WTC11 (cell line): ENCODE measurements at places on chromosomes 5 and 9. TPM values are rescaled to one million over a fixed set of nuclear protein-coding genes. Genes with fewer than 3 reads are reported as not detected.

Gene GLE1
- 19.0 to 19.7 TPM (median 19.3 TPM) in 3 replicates for total RNA-seq

Gene LPAR1
- total RNA-seq = 3.3 to 4.9 TPM (median 4.0 TPM) in 3 replicates

Gene DRD1
- total RNA-seq = 0.07 TPM in 2 of 3 replicates, not detected in the other

Gene RNF224
- total RNA-seq = 0.32 to 0.59 TPM (median 0.41 TPM) in 3 replicates

- DNase-seq = no peak
- no peak overlapping the region for H3K4me3 ChIP-seq
- no peaks in the 10 kb centered on the region for H3K36me3 ChIP-seq
- H3K27me3 ChIP-seq = no peaks in the 10 kb centered on the region
- H3K27ac ChIP-seq = no peak overlapping the region
Observed at GRCh38 chr9:75418518-75418917, 330.2 kb downstream of the OSTF1 start.

- peaks cover 29% of the 10 kb centered on the region for H3K4me1 ChIP-seq
- no peak for DNase-seq
- H3K36me3 ChIP-seq = no peaks in the 10 kb centered on the region
- no peak overlapping the region for H3K4me3 ChIP-seq
- peak overlapping the region; percentile 51 for H3K27ac ChIP-seq
Observed at GRCh38 chr9:31615966-31616365, 768.5 kb upstream of the ACO1 start.

GRCh38 chr5:88388476-88389337, 120.1 kb upstream of the TMEM161B start:
- H3K4me1 ChIP-seq = peaks cover 66% of the 10 kb centered on the region
- peak overlapping the region; percentile 42 for H3K4me3 ChIP-seq
- no peaks in the 10 kb centered on the region for H3K36me3 ChIP-seq
- H3K27ac ChIP-seq = peak overlapping the region; percentile 99

DNA sequence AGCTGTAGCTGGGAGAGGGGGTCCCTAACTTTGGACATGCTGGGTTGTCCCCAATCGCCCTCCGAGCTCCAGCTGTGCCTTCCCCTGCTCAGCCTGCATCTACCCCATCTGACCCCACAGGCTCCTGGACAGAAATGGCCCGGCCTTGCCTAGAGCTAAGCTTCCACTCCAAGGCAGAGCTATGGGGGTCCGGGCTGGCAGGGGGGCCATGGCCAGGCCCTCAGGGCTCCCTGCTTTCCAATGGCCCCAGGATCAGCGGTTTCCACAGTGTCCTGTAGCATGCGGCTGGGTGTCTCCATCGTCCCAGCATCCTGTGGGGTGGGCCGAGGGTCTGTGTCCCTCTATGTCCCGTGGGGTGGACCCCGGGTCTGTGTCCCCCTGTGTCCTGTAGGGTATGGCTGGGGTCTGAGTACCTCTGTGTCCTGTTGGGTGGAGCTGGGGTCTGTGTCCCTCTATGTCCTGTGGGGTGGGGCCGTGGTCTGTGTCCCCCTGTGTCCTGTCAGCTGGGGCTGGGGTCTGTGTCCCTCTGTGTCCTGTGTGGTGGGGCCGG, 130.6 kb downstream of the RXRA start:
- no peak overlapping the region for H3K27ac ChIP-seq
- H3K36me3 ChIP-seq = no peaks in the 10 kb centered on the region
- H3K4me1 ChIP-seq = no peaks in the 10 kb centered on the region
- no peaks in the 10 kb centered on the region for H3K27me3 ChIP-seq

DNA sequence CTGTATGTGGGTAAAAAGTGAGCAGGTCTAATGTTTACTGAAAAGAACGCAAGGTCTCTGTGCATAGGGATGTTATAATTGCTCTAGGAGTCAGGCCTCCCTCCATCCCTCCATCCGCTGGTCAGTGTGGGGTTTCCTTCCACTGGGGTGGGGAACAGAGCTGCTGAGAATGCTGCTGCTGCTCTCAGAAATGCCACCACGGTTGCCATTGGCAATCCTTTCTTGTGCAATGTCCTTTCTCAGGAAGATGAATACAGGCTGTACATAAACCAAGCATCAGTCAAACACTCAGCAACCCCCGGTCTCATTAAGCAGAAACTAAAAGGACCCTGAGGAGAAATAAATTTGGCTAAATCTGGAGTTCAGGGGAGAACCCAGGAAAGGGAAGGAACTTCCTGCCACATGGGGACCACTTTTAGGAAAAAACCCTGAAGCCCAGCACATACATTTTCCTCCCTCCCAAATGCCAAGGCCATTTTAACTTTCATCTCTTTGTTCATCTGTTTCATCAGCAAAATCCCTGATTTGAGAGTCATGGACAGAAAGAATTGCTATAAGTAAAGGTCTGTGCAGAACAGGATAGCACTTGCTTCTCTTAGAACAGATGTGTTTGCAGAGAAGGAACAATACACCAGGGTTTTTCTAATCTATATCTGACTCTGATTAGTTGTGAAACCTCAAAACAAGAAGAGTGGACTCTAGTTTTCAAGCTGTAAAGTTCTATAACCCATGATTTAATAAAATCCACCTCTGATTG, 70.4 kb upstream of the SLC1A3 start:
- no peak overlapping the region for H3K27ac ChIP-seq
- H3K4me1 ChIP-seq = 0 out of 2 replicates have a peak, but pooled peaks cover 3% of the 10 kb centered on the region
- no peaks in the 10 kb centered on the region for H3K27me3 ChIP-seq
- H3K4me3 ChIP-seq = no peak overlapping the region

- H3K4me3 ChIP-seq = no peak overlapping the region
- peaks cover 10% of the 10 kb centered on the region for H3K36me3 ChIP-seq
- H3K27me3 ChIP-seq = no peaks in the 10 kb centered on the region; the same call in 1 of the 2 replicates
- peaks cover 9% of the 10 kb centered on the region for H3K4me1 ChIP-seq
- DNase-seq = no peak
Observed at GRCh38 chr9:134656334-134657006, 14.9 kb downstream of the COL5A1 start.

GRCh38 chr5:55699041-55699688, 13.0 kb downstream of the SLC38A9 start:
- peaks cover 36% of the 10 kb centered on the region for H3K36me3 ChIP-seq
- H3K4me1 ChIP-seq = no peaks in the 10 kb centered on the region
- no peak for DNase-seq
- H3K4me3 ChIP-seq = no peak overlapping the region
- no peak overlapping the region for H3K27ac ChIP-seq

DNA sequence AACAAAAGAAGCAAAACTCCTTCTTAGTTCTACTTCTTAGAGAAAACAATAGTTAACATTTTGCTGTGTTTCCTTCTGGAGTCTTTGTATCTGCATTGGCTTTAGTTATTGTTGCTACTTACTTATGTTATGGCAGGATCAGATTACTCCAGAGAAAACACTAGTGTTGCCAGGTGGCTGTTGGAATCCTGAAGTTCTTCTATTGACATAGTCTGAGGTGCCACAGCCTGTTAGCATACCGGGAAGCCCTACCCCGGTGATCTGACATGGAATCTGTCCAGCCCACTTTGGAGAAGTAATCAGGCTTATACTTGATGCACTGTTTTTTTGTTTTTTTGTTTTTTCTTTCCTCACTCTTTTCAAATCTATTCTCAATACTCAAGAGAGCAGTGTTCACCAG, 68.5 kb upstream of the CEP78 start:
- peaks cover 23% of the 10 kb centered on the region for H3K36me3 ChIP-seq
- H3K4me3 ChIP-seq = no peak overlapping the region
- H3K27ac ChIP-seq = no peak overlapping the region
- no peaks in the 10 kb centered on the region for H3K4me1 ChIP-seq
- H3K27me3 ChIP-seq = no peaks in the 10 kb centered on the region; the same call in 1 of the 2 replicates
